ENCODE measurements at places on chromosomes 12 and 14.

DNA sequence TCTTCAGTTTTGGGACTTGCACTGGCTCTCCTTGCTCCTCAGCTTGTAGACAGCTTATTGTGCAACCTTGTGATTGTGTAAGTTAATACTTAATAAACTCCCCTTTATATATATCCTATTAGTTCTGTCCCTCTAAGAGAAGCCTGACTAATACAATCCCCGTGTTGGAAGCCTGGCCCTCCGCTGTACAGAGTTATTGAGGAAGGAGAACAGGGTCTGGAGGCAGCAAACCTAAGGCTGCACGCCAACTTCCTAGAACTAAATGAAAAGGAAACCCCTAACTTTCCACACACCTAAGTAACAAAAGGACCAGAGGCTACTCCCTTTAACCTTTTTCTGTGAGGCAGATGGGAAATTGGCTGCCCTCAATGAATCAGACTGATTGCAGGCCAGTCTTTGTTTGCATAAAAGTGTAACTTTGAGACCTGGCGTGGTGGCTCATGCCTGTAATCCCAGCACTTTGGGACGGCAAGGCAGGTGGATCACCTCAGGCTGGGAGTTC lies 42.6 kb upstream of the LIMA1 start:
- no peak for DNase-seq

DNA sequence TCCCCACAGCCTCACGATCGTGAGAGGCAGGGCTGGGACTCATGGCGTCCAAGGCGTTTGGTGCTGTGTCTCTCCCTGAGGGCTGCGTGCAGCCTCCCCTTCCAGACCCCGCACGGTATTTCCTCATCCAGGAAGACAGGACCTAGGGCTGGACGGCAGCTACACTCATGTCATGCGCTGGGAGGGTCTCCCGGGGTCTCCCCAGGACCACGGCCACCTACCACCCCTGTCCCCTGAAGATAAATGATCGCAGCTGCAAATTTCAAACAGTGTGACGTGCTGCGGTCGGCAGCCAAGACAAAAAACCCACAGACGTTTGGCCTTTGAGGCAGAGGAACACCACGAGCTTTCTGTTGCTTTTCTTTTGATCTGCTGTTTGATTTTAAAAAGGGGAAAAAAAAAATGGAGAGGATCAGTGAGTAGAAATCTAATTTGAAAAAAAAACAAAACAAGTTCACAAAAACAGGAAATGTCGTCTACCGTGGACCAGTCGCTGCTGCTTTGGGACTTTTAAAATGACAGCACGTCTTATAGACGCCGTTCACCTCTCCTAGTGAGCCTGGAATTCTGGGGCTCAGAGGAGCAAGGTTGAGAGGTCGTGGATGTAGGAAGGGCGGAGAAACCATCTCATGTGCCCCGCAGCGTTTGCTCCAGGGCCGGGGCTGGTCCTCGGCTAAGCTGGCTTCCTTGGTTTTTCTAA lies 237.6 kb downstream of the SLC41A2 start:
- DNase-seq = no peak

GRCh38 chr14:58863661-58864345 lies 226.0 kb downstream of the DACT1 start:
- DNase-seq = no peak

DNA sequence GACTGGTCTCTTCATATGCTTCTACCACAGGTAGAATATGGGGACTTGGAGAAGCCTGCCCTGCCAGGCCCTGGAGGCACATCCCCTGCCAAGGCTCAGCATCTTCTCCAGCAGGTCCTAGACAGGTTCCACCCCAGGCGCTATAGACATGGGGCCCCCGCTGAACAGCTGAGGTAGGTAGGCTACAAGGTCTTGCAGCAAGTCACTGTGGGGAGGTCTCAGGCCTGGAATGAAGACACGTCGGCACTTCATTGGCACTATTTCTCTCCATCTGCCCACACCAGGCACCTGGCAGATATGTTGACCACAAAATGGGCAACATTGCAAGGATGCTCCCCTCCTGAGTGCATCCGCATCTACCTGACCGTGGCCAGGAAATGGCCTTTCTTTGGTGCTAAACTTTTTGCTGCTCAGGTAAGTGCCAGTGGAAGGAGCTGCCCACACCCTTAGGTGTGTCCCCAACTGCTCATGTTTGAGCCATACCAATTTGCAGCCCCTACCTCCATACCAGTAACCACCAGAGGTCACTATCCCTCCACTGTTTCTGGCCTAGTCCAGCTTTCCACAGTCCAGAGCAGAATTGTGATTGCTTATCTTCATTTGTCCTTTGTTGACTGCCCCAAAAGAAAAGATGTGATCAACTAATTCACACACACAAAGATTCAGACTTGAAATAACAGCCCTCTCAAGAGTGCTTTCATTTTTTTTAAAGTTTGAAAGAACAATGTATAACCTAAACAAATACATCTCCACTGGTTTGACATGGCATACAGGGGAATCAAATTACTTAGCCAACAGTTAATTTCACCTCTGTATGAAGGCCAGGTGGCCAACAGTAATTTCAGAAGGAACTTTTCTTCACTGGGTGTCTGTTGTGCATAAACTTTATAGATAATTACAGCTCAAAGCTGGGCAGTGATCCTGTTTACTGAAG lies 16.1 kb downstream of the PIGH start:
- DNase-seq = no peak

DNA sequence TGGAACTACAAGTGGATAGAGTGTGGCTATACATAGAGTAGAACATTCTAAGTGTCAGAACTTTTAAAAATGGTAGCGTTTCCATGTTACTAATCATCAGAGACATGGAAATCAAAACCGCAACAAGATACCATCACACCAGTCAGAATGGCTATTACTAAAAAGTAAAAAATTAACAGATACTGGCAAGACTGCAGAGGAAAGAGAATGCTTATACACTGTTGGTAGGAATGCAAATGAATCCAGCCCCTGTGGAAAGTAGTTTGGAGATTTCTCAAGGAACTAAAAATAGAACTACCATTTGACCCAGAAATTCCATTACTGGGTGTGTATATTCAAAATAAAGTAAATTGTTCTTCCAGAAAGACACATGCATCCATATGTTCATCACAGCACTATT lies 518.6 kb downstream of the NELL2 start:
- no peak for DNase-seq

DNA sequence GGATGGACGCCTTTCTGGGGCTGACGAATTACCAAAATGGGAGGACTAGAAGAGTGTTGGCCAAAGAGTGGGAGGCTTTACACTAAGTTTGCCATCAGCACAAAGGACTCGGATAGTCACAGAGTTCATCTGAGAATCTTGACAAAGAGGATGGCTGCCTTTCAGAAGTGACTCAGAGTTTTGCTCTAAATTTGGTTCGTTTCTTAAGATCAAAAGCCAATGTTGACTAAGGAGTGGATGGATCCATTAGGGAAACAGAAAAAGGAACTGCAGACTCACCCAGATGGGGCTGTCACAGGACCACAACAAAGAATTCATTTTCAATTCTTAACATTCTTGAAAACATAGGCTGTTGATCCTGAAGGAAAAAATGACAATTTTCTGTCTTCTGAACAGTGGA lies 81.3 kb upstream of the DUSP6 start:
- DNase-seq = no peak

DNA sequence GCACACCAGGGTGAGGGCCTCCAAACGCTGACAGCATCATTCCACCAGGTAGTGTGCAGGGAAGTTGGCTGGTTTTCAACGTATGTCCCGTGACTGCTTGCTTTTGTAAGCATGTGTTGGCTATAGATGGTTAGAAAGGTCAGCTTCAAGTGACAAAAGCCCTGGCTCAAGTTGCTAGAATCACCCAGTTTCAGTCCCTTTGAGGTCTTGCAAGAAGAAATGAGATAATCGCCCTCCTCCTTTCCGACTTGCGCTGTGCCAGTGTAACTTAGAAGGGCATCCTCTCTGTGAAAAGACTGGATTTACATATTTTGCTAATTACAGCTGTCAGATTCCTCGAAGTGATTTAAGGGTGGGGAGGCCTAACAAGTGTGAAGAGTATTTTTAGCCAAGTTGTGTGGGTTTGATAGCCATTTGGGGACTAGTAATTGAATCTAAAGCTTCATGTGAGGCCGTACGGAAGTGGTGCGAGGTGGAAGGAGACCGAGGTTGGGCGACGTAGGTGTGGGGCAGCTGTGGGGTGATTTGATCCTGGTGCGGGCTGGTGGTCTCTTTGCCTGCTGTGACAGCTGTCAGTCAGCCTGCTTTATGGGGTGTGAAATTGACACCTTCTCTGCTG lies 94.7 kb downstream of the CHST11 start:
- DNase-seq = no peak

GRCh38 chr14:52740751-52741150 lies 10.8 kb downstream of the STYX start:
- no peak for DNase-seq

GRCh38 chr12:115101520-115101919 lies 417.5 kb upstream of the TBX3 start:
- DNase-seq = no peak

All from NCI-H2107 (cell line).